EH (cell line): ENCODE measurements at places on chromosomes 16 and 17.

DNA sequence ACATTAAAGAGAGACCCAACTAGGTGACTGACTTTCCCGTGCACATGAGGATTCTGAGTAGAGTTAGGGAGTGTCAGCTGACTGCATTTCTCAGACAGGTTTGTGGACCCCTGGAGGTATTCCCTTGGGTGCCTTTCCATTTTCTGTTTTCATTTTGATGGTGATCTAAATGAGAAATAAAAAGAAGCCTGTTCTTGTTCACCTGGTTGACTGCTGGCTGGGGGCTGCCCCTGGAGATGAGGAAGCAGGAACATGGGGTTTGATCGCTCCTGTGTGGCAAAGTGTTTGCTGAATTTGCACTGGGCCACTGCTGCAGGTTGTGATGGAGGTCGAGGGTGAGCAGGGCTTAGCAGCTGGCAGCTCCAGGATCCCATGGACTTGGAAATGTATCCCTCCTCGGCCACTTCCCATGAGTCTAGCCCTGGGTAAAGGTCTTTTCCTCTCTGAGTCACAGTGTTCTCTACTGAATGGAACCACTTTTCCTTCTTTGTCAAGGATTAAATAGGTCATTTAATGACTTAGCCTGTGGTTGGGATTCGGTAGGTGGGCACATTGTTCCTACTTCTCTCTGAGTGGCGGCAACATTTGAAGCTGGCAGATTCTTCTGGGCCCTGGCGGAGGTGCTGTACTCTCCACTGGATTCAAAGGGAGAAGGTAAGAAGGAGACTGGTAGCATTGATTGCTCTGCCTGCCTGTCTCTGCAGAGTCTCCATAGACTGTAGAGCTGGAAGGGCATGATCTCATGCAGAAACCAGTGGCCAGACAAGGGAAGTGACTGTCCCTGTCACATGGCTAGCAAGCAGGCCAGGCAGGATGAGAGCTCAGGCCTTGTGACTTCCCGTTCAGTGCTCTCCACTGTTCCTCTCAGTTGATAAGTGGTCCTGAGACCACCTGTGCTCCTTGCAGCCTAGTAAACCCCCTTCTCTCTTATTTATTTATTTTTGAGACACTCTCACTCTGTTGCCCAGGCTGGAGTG is 17.9 kb downstream of the SNX29 start:
- DNase-seq: peak; percentile 40

DNA sequence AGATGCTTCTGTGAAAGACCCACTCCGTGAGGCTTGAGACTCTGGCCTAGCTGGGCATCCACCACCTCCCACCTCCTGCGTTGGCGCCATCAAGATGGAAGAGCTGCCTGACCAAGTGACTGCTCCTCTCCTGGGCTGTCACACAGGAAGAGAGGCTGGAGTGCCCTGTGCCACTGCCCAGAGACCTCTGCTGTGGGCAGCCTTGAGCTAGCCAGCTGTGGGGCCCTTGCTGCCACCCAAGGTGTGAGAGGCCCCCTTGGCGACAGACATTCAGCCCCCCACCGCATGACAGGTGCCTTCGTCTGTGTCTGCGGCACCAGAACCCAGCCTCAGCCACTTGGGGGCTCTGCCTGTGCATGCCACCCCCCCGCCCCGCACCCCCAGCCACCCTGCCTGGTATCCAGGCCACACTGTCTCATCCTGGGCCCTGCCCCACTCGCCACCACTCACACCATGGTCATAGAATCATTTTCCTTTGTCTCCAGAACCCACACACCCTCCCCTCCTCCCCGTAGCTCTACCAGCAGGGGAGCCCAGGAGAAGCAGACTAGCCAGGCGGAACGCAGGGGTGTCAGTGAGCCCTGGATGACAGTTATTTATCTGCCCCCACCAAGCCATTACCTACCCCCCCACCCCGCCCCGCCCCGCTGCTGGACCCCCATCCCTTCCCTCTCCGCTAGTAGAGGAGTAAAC is 120.9 kb upstream of the LHX1 start:
- no peak for DNase-seq

GRCh38 chr16:81623365-81624102 is 155.6 kb upstream of the PLCG2 start:
- DNase-seq: peak; percentile 57

DNA sequence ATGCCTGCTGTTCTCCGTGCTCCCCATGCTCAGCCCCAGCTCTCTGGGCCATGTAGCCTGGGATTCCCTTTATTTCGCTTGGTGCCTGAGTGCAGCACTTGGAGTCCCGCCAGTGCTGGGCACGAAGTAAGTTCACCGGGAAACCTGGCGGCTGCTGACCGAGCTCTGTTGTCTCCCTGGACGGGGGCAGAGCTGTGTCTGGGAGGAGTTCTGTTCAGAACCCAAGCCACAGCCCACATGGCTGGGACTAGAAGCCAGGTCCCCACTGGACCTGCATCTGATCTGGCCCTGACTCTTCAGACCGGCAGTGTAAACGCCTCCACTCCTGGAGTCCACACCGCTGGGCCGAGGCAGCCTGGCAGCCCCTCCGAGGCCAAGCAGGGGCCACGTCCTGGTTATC is 37.5 kb upstream of the CIBAR2 start:
- DNase-seq: no peak

DNA sequence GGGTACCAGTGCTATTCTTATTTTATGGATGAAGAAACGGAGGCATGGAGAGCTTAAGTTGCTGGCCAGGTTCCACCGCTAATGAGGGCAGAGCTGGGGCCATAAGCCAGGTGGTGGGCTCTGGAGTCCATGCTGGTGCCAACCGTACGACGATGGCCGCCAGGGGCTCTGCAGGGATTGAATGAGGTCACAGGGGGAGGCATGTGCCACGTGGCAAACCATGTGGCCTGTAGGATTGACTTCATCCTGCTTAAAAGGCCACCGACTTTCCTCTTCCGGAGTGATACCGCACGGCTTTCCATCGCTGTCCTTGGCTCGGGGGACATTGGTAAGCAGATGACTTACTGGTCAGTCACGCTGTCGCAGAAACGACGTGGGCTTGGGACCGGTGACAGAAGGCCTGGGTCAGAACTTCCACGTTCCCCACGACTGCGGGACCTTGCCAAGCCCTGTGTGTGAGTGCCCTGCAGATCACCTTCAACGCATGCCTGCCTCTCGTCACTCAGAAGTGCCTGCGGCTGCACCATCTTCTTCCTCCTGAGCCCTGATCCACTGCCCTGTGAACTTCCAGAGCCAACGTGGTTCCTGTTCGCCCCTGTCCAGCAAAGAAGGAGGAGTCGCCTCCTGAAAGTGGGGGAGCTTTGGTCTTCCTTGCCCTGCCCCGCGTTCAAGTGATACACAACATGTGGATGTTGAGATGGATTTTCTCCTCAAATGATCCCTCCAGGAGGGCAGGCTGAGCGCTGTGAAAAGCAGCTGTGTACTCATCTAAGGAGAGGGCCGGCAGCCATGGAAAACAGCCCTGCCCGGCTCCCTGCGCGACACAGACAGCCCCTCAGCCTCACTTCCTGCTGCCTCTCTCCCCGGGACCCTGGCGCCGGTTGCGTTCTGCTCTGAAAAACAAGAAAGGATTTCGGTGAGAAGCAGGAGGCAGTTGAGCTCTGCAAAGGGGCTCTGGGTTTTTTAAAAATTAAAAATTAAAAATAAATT is 176.7 kb downstream of the C16orf95 start:
- no peak for DNase-seq

DNA sequence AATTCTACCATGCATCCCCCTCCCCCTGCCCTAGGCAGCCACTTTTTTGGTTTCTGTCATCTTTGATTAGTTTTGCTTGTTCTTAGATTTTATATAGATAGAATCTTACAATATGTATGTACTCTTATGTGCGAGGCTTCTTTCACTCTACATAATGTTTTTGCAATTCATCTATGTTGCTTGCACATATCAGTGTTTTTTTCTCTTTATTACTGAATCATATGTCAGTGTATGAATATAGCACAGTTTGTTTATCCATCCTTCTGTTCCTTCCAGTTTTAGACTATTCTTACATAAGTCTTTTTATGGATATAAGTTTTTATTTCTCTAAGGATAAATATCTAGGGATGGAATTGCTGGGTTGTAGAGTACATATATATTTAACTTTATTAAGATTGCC is 26.6 kb downstream of the NLK start:
- DNase-seq: no peak
